Activated T-cell treated with anti-CD3 and anti-CD28 coated beads, Interleukin-2, amount 50 U/mL, for 1 hour (primary cell): ENCODE measurements at places on chromosomes 6 and 20.

DNA sequence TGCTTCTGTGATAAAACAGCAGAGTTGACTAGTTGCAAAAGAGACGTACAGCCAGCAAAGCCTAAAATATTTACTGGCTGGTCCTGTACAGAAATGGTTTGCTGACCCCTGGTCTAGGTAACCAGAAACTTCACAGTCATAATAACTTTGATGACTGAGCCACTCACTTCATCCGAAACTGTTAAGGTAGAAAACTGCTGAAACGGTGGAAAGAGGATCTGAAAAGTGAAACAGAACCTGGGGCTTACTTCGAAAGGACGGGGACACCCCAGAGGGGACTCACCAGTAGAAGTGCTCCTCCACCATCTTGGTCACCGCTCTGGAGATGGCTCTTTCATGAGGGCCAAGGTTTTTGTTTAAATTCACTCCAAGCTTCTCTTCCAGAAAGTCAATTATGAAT lies 16.4 kb downstream of the FAXC start:
- no peak for DNase-seq

DNA sequence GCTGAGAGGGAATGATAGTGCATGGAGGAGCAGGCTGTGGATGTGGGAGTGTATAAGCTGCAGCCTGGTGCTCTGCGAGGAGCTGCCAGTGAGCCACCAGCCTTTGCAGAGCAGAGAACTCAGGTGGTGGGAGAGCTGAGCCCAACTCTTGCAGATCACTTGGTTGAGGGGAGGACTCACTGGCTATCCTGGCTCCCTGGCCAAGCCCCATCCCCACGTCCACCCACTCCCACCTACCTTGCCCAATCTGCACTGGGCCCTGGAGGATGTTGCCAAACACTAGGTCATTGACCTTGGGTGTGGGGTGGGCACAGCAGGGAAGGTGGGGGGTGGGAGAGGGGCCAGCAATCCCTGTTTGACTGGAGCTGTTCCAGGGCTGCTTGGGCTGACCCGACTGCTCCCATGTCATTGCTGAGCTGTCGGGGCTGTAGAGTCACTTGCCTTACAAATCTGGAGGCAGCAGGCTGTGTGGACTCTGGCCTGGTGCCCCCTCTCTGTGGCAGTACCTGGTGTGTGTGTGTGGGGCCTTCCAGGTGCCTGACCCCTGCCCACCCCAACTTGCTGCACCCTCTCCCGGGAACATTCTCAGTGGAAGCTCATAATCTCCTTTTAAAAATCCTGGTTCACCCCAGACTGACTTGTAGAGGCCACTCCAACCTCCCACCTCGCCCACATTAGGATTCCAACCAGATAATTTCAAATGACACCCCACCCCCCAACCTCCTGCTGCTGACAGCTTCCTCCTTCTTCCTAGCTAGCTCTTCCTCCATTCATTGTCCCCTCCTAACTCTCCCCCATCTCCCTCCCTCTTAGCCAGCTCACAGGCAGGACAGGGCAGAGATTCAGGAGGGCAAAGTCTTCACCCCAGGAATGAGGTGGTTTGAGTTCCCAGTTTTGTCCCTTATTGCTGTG lies 162.3 kb downstream of the MRPL14 start:
- DNase-seq = no peak

GRCh38 chr6:133093956-133094355 lies 147.2 kb upstream of the EYA4 start:
- no peak for DNase-seq

DNA sequence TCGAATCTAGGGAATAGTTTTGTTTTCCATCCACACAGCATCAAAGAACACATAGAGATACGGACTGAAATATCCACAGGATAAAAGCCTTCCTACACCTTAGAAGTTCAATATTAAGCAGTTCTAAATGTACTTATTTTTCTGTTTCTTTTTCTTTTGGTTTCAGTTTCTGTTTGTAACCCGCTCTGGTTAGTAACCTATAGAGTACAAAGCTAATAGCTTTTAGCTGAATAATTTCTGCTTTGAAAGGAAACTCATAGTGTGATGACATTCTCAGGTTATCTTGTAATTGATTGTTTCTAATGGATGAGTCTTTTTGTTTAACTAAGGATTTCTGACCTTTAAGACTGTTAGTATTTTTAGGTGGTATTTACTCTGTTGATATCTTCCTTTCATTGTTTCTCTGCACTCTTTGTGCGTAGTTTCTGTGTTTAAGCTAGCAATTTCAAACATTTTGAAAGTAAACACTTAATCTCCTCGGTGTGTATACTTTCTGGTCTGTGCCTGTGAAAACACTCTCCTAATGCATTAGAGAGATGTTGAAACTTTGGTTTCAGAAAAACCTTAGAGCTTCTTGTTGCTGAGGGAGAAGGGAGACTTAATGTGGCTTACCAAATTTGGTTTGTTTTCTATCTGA lies 385.5 kb downstream of the HDGFL1 start:
- DNase-seq = no peak

GRCh38 chr6:135318738-135319469 lies 137.8 kb downstream of the MYB start:
- DNase-seq = no peak

DNA sequence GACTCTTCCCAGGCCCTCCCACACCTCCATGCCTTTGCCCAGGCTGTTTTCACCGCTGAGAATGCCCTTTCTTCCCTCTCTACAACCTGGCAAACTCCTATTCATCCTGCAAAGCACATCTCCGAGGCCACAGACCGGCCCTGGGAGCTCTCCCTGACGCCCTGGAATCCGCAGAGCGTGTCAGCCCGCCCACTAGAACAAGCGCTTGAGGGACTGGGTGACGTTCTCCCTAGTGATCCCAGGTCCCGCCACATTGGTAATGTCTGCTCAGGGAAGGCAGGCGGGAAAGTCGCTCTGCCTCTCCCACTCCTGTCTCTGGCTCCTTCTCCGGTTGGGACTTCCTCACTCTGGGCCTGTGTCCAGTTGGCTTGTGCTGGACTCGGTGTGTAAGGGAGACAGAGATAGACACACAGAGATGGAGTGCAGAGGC lies 61.6 kb downstream of the SRC start:
- no peak for DNase-seq

GRCh38 chr6:127792616-127793015 lies 108.2 kb downstream of the THEMIS start:
- no peak for DNase-seq

DNA sequence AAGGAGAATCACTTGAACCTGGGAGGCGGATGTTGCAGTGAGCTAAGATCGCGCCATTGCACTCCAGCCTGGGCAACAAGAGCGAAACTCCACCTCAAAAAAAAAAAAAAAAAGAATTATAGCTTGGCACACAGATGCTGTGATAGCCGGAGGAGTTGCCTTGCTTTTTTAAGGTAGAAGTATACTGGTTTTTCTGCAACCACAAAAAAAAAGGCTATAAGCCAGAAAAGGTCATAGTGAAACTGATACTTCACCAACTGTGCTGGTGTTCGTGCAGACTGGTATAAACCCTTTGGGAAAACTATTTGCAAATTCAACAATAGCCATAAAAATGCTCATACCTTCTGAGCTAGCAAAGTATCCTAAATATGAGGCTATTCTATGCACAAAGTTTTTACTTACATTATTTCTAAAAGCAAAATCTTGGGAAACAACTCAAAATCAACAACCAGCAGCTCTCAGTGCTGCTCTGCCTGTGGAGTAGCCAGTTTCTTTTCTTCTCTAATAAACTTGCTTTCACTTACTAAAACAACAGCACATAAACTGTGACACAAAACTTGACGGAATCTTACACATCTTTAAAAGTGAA lies 44.0 kb downstream of the B4GALT5 start:
- DNase-seq = no peak

DNA sequence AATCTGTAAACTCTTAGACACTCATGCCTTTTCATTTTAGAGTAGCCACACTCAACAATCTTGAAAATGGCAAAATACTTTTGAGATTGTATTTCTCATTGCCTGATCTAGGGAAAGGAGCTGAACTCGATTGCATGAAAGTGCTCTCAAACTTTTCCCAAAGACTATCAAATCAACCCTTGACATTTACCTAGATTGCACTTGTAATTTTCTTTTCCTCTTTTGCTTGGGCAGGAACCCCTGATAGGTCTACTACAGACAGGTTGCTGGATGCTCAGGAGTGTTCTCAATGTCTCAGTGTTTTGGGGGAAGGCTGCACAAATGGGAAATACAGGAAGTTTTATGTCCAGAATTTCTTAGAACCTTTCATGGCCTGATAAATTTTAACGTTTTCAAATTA lies 468.0 kb upstream of the GJE1 start:
- DNase-seq = no peak

GRCh38 chr6:129645106-129645829 lies 64.7 kb downstream of the ARHGAP18 start:
- no peak for DNase-seq

DNA sequence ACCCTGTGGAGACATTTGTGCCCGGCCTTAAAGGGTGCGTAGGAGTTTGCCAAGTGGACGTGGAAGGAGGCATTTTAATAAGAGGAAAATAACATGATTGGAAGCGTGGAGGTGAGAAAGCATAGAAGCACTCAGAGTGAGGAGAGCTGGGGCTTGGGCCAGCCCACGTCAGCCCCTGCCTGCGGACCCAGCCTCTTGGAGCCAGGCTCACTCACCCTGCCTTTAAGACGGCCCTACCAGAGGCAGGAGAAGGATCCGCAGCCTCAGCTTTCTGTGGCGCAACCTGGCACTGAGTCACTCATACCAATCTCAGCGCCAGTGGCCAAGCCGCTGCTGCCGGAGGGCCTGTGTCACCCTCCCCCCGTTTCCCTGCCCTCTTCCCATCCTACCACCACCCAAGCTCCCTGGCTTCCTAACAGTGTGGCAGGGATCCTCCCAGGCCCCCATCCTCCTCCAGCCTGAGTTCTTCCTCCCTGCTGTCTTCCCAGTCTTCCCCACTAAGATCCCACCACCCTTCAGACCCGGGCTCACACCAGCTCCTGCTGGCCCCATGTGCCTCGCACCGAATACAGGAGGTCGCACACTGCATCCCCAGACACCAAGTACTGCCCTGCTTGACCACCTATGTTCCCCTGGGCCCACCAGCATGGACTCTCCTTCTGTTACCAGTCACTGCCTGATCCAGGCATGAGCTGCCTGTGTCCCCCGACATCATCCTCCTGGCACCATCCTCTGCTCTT lies 285.2 kb downstream of the UST start:
- DNase-seq = peak; percentile 29

GRCh38 chr6:134875367-134875766 lies 74.5 kb downstream of the ALDH8A1 start:
- DNase-seq = no peak

DNA sequence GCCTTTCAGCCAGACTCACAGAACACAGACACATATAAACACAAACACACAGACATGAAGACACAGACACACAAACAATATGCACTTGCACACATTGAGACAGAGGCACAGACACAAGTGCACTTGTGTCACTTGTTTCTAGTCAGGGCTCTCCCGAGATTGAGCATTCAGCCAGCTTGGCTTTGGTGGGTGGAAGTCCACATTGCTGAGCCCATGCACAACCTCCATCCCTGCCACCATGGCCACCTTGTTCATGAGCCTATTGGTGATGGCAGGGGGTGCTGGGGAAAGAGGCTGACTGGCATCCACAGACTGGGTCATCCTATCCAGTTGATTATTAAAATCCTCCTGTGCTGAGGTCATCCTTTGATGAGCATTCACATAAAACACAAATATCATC lies 11.5 kb upstream of the CST7 start:
- no peak for DNase-seq

GRCh38 chr6:170485159-170485558 lies 67.9 kb downstream of the PSMB1 start:
- DNase-seq = no peak

GRCh38 chr6:93177438-93177837 lies 241.9 kb downstream of the EPHA7 start:
- DNase-seq = no peak

DNA sequence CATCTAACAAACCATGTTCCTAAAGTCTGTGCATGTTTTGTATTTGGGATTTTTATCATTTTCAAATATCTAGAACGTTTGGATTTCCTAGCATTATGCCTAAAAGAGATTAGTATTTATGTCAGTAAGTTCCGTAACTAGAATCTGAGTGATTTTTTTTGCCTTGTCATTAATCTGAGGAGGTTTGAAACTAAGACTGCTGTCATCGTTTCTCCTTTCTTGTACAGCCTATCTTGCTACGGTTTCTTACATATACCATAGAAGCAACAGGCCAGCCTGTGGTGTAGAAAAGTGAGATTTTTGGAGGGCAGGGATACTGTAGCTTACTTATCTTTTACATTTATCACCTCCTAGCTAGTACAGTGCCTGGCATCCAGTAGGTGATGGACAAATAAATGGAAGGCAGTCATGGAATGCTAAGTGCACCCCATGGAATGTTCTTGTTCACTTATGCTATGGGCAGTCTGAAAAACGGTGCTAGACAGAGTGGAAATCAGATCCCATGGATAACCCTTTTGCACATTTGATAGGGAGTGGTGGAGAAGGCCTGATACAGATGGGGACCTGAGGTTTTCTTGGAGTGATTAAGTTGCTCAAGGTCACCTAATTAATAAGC lies 93.9 kb downstream of the ARID1B start:
- no peak for DNase-seq

DNA sequence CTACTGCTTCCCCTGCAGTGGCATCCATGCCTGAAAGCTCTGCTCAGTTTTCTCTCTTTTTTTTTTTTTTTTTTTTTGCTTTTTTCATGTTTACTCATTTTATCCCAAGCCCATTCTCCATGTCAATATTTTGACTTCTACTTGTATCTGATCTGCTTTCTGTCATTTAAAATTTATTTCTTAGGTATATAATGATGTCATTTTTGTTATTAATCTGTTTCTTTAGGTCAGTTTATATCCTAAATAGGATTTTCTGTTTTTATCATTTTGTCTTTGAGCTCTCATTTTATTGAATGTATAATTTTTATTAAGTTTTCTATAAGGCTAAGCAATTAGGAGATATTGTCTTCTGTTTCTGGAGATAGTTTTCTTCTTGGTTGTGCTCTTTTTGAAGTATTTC lies 138.5 kb upstream of the PMEPA1 start:
- no peak for DNase-seq

DNA sequence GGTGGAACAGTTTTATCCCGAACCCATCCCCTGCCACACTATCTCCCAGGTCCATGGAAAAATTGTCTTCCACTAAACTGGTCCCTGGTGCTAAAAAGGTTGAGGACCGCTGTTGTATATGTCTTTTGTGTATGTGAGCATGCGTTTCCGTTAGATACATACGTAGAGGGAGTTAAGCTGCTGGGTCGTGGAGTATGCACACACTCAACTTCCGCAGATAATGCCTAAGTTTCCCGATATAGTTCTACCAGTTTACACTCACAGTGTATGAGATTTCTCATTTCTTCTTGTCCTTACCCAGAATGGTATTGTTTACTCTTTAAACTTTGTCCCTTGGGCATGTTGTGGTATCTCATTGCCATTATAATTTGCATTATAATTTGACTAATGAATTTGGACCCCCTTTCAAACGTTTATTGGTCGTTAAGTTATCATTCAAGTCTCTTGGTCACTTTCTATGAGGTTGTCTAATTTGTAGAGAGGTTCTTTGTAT lies 50.5 kb upstream of the SCAF8 start:
- DNase-seq = no peak
